ENCODE measurements at places on chromosomes 1 and 21.

DNA sequence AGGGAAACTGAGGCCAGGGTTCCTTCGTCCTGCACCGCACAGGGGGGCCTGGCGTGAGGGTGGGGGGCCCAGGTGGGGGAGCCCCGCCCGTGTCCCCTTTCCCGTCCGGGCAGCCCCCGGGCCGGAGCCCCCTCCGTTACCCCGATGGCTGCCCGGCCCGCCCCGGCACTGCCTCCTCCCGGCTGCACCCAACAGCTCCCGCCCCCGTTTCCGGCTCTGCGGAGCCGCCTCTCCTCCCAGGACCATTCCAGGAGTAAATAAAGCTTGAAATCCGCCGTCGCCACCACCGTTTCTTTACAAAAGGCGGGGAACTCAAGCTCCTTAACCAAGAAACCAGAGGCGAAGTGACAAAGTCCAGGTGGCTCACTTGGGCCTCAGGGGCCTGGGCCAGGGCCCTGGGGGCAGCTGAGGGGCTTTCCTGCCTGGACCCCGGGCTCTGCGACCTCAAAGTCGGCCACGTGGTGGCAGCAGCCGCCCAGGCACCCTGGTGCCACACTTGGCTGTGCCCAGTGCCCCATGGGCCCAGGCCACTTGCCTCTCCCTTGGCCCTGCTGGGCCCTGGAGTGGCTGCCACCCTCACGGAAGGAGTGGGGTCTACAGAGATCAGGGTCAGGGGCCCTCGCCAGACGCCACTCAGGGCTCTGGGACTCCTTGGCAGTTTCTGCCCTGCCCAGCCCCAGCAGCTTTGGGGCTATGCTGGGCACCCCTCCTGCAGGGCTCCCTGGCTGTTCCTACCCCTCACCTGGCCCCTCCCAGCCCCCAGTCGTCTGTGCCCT is 514 bp upstream of the FAAP20 start:
- peak; percentile 93 for DNase-seq

GRCh38 chr1:91784616-91785015 is 101.3 kb downstream of the TGFBR3 start:
- peak; percentile 90 for DNase-seq

DNA sequence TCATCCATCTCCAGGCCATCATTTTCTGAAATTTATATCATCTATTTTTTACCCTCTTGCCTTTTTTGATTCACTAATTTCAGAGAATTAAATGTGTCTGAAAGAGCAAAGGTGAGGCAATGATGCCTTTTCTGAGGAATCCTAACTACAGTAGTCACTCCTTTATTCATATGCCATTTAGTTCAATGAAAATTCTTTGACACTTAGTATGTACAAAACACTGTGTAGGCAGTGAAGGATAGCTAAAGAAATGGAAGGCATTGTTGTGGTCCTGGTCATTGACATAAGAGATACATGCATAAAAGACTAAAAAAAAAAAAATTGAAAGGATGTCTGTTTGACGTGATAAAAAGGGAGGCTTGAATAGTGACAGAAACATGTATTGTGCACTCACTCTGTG is 171.9 kb upstream of the BEND5 start:
- DNase-seq, result no peak

GRCh38 chr1:168408884-168409283 is 128.2 kb downstream of the TBX19 start:
- DNase-seq, result no peak

GRCh38 chr1:3495776-3496745 is 41.6 kb downstream of the ARHGEF16 start:
- DNase-seq, result no peak

- DNase-seq, result no peak
These were observed 30.3 kb downstream of the SLX9 start for GRCh38 chr21:44969931-44970755.
